ENCODE measurements at places on chromosomes 7 and 10.

DNA sequence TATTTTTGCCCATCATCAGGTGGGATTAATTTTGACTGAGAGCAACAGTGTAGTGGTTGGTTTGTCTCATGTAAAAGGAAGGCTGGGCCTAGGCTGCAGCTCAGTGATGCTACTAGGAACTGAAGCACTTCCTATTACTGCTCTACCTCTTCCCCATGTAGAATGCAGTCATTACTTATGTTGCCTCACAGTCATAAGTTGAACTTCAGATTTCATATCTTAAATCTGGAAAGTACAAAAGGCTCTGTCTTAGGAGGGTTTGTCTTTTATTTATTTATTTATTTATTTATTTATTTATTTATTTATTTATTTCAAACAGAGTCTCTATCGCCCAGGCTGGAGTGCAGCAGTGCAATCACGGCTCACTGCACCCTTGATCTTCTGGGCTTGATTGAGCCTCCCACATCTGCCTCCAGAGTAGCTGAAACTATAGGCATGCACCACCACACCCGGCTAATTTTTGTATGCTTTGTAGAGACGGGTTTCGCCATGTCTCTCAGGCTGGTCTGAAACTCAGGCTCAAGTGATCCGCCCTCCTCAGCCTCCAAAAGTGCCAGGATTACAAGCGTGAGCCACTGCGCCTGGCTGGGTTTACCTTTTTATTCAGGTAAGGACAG is 721.7 kb upstream of the GALNT17 start:
- no peak for DNase-seq

DNA sequence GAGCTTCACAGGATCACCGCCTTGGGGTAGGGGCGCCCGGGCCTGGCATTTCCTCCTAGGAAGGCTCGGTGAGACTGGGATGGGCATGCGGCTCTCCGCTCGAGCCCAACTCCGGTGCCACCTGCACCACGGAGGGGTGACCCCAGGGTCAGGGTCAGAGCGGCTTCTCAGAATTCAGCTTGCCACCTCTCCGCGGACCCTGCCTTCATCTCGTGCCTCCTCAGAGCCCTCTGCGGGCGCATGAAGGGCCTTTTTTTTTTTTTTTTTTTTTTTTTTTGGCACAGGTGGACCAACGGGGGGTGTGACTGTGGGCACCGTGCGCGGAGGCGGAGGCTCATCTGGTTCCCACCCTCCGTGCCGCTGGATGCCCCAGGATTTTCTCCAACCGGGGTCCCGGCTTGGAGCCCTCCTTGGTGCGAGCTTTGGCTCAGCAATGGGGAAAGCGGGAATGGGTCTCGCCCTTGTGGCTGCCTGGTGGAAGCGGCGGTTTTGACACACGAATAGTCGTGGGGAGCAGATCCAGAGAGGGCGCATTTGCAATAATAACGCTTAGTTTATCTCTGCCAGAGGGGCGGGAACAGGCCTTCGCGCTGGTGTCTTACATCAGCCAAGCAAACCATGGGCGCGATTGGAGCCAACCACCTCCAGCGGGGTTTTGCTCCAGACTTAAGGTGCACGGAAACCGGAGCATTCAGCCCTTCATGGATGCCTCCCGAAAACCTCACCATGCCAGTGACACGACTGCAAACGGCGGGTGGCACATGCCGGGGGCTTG is 5.0 kb upstream of the TNRC18 start:
- DNase-seq, result no peak

- DNase-seq, result no peak
Measured at GRCh38 chr7:107164092-107164491, 4.7 kb upstream of the HBP1 start.

- DNase-seq, result no peak
Measured at GRCh38 chr10:49594594-49594993, 15.5 kb upstream of the SLC18A3 start.

GRCh38 chr7:106655703-106656498 is 5.1 kb downstream of the CCDC71L start:
- no peak for DNase-seq

DNA sequence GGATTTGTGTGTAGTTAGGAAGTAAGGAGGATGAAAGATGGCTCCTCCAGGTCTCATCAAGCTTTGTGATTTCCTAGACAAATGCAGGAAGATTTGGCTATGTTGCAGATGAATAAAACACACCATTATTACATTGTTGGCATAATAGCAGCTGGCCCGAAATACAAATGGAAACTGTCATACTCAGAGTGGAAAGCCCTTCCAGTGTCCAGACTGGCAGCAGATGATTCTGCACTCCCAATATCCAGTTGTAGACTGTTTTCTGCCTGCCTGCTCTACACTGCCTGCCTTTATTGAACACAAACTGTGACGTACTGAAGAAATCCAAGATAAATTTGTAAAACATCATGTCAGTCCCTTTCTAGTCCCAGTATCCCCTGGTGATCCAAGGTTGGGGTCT is 99.7 kb upstream of the FZD1 start:
- DNase-seq, result no peak

DNA sequence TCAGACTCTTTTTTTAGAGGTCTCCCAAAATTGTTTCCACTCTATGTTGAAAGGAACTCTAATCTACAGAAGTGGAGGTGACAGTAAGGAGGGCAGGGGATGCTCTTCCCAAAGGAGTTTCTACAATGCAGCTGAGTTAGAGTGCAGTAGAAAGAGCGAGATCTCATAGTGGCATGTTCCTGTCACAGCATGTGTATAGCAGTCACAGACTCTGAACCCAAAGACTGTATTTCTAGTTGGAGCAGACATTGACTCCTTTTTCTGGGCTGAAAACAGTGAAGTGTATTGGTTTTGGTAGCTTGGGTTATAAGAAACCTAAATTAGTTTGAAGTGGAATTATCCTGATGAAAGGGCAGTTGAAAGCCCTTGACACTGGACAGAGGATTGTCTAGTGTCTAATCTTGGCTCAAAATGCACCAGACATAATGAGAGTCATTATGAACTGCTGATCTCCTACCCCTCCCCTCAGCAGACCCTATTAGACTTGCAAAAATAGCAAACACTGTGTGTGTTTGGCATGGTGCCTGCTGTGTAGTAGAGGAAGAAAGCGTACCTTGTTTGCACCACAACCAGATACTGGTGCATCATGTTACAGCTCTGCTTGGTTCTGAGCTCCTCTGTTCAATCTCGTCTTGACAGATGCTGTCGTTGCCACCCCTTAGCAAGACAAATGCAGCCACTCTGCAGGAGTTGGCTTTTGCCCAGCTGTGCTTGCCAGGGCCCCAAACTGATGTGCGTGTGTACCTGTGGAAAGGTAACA is 336.0 kb downstream of the AUTS2 start:
- DNase-seq, result no peak

DNA sequence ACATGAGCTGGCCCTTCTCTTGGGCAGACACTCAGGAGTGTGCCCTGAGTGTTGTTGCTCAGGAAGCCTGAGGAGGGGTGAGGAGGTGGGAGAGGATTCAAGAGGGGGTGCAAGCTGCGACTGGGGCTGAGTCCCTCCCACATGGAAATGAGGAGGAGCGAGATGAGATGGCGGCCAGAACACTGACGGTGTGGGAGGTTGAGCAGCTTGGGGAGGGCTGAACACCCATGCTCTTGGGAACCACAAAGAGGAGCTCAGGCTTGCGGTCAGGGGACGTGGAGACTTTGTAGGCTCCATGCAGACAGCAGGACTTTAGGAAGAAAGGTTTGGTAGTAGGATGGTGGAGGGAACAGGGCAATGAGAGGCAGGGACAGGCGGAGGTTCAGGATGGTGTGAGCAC is 163.2 kb upstream of the SHH start:
- DNase-seq, result no peak

DNA sequence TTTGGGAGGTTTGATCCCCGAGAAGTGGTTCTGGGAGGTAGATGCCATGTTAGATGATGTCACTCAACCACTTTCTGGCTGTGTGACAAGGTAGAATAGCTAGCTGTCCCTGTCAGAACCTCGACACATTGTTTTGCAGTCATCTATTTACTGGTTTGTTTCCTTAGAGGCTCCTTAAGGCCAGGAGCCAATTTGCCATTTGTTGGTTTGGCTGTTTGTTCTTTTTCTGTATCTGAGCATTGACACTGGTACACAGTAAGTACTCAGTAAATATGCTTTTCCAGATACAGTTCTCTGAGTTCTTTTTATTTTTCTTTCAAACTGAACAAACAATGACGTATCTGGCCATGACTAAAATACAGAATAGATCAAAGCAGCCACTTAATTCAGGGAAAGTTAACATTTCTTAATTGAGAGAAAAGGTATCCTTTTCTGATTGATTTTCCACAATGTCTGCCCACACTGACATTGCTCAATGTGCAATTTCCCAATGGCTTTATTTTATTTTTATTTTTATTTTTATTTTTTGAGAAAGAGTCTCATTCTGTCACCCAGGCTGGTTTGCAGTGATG is 121.6 kb downstream of the SPAG6 start:
- DNase-seq, result no peak

GRCh38 chr7:9507290-9507689 is 1073.9 kb downstream of the NXPH1 start:
- no peak for DNase-seq

GRCh38 chr10:50336140-50336539 is 84.8 kb upstream of the ASAH2 start:
- DNase-seq, result no peak

DNA sequence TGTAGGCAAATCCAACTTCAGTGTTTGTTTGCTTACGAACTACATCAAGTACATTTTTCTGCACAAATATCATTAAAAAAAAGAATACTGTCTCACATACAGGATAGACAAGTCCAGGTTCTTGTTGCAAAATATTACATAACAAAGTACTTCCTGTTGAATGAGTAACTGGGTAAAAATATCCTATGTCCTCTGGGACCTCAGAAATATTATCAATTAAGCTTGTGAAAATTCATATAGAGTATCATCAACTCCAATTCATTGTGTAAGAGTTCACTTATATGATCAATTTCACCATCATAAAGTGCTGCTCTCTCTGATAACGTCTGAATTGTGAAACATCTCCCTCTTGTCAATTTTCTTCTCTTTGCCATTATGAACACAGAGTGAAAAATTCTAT is 22.6 kb downstream of the HERC4 start:
- no peak for DNase-seq

DNA sequence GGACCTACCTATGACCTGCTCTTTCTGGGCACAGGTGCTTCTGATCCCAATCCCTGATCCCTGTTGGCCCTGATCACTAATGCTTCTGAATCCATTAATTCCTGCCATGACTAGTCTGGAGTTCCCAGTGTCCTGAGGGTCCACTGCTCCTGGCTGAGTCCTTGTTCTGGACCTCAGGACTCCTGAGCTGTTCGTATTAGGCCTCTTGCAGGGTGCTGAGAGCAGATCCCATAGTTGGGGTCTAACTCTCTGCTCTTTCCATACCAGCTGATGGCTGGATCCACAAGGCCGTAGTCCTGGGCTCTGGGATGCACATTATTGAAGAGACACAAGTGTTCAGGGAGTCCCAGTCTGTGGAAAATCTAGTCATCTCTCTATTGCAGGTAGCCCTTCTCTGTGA is 7.0 kb downstream of the MRPL43 start:
- no peak for DNase-seq

DNA sequence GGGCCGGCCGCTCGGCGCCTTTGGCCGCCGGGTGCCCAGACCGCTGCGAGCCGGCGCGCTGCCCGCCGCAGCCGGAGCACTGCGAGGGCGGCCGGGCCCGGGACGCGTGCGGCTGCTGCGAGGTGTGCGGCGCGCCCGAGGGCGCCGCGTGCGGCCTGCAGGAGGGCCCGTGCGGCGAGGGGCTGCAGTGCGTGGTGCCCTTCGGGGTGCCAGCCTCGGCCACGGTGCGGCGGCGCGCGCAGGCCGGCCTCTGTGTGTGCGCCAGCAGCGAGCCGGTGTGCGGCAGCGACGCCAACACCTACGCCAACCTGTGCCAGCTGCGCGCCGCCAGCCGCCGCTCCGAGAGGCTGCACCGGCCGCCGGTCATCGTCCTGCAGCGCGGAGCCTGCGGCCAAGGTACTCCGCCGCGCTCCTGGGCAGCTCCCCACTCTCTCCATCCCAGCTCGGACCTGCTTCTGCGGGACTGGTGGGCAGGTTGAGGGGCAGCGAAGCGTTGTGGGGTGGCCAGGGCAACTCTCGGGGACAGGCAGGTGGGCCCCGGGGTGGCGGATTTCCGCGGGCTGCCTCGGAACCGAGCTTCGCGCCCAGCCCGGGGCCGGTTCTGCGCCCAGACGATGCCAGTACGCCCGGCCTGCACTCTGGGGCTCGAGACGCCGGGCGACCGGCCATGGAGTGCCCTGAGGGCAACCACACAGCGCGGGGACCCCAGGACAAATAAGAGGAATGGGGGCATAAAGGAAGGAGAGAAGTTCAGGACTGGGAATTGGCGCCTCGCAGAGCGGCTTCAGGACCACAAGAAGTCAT is 578 bp downstream of the HTRA1 start:
- no peak for DNase-seq

DNA sequence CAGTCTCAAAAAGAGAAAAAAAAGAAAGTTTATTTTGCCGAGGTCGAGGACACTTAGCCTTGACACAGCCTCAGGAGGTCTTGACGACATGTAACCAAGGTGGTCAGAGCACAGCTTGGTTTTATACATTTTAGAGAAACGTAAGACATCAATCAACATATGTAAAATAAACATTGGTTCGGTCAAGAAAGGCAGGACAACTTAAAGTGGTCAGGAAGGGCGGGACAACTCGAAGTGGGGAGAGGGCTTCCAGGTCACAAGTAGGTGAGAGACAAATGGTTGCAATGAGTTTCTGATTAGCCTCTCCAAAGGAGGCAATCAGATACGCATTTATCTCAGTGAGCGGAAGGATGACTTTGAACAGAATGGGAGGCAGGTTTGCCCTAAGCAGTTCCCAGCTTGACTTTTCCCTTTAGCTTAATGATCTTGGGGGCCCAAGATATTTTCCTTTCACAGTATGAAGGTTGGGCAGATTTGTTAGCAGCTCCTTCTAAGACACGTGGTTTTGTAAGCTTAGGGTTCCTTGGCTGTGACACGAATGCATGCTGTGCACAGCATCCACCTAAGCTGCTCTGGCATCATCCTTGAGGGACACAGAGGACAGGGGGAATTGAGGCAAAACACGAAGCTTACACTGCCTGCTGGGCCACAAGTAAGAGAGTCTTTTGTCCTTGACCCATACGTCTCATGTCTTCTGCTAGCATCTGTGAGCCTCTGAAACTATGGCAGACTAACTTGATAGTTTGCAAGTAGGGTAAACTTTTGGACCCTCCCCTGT is 3.3 kb upstream of the VDAC2 start:
- no peak for DNase-seq

DNA sequence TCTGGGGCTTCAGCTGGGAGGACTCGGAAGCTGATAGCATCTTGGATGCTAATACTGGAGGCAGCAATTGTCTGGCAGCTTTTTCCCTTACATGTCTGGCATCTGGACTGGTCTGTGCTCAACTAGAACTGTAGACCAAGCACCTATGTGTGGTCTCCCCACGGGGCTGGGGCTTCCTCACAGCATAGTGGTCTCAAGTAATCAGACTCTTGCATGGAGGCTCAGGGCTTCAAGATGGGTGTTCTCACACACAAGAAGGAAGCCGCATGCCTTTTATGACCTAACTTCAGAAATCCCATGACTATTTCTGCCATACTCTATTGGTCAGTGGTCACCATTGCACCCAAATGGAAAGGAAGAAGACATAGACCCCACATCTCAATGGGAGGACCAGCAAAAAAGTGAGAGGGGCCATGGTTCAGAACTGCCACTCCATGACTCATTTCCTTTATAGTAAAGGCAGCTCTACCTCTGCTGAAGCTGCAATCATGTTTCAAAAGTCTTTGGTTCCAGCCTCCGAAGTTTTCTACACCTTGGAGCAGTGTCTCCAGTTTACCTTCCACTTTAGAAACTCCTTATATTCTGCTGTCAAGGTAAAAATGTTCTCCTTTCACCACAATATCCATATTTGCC is 14.7 kb downstream of the AOC1 start:
- DNase-seq, result no peak

Measured in HS-27A (cell line).